ENCODE measurements at places on chromosomes 1 and 21.

DNA sequence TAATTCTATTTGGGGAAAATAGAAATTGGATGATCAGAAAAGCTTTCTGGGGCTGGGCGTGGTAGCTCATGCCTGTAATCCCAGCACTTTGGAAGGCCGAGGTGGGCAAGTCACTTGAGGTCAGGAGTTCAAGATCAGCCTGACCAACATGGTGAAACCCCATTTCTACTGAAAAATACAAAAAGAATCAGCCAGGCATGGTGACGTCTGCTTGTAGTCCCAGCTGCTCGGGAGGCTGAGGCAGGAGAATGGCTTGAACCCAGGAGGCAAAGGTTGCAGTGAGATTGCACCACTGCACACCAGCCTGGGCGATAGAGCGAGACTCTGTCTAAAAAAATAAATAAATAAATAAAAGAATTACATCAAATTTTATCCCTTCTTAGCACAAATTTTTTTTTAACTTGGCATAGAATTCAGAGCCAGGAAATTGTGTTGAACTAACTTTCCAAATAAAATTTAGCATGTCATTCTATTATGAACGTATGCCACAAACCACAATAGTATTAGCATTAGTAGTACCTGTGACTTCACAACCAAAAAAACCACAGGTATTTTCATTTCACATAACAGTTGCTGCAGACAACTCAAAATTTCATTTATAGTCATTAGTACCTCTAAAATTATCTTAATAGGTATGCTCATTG is 4.5 kb upstream of the ANKRD13C start:
- DNase-seq, result no peak

GRCh38 chr1:184060316-184060715 is 8.8 kb downstream of the TSEN15 start:
- no peak for DNase-seq

DNA sequence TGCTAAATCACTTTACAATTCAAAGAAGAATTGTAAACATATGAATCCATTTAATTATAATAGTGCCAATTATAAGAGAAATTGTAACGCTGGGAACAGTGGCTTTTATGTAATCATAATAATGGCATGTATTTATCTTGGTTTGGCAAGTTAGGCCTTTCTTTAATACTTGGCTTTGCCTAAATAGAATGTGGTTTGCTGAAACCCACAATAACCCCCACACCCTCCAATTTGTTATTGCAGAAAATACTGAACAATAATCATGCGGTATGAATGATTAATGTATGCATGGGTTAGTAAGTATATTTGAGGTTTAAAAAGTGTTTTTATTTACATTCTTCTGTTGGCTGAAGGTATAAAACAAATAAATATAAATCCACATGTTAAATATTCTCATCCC is 138.2 kb downstream of the NFIA start:
- DNase-seq, result no peak

DNA sequence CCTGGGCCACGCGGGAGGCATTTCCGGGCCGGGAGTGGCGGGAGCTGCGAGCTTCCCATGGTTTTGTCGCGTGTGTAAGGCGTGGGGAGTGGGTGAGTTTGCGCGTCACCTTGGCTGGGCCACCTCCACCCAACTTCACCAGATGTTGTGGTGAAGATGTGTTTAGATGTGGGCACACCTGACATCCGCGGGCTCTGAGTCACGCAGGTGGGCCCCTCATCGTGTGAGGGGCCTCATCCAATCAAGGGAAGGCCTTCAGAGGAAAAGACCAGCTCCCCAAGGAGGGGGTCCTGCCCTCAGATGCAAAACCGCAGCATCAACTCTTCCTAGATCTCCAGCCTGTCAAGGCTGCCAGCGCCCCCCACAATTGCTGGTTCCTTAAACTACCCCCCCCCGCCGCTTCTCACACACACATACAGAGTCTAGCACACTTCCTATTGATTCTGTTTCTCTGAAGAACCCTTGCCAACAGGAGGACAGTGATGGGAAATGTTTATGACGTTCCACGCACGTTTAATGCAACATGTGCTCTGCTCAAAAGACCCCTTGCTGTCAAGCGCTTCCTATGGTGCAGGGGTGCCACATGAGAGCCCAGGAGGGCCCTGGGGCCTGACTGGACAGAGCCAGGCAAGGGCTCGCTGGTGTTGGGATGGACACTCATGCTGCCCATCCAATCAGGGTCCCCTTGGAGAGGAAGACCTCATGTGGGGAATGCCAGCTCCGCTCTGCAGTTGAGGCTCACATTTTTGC is 11.9 kb downstream of the ACTRT2 start:
- DNase-seq, result no peak

DNA sequence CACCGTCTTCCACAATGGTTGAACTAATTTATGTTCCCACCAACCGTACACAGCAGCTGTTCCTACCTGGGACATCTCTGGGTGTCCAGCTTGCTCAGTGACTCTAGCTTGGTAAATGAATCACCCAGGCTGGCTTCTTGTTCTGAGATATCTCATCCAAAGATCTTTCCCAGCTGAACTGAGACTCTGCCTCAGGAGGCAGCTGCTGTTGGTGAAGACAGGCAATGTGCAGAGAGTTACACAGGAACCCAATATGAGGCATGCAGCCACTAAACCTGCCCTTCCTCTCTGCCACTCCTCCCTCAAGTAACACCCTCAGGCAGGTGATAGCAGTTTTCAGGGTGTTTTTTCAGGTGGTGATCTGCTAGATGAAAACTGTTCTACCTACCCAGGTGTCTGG is 14.0 kb upstream of the FOXO6 start:
- no peak for DNase-seq

- no peak for DNase-seq
These were observed 294.4 kb downstream of the PLPP3 start for GRCh38 chr1:56284928-56285327.

GRCh38 chr1:73839922-73840321 is 358.1 kb downstream of the LRRIQ3 start:
- DNase-seq, result no peak

GRCh38 chr1:28086651-28087050 is 1.8 kb downstream of the EYA3 start:
- DNase-seq, result no peak

DNA sequence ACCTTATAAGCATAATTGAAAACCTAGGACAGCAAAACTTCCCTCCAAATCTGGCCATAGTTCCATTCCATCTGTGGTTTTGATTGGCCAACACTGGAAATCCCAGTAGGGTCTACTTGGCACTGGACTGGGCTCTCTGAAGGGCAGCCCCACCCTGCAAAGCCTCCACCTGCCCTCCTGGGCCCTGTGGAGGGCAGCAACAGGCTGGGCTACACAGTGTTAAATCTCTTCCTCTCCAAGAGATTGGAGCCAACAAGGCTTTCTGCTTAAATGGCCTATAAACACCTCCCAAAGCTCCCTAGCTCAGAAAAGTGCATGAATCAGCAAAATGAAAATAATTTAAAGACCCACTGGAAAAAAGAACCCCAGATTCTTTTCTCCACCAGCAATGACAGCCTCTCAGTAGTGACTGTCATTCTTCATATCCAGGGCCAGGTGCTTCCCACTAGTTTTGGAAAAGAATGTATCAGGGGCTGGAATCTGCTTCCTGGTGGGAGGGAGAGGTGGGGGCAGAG is 58.5 kb downstream of the BEND5 start:
- no peak for DNase-seq

DNA sequence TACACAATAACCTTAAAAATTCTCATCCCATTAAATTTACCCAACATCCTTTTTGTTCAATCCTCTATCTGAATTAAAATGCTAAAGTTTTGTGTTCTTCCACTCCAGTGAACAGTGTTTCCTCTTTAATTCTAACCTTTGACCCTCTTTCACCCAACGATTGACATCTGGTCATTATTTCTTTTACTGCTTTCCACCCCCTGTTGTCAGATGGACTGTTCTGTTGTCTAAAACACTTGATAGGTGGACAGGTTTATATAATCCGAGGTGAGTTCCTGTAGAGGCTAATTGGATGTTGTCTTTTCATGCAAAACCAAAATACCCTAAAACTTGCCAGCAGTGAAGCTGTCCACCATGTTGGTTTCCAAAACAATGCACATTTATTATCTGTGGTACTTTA is 73.4 kb upstream of the SERTAD4 start:
- DNase-seq, result no peak

- DNase-seq, result no peak
These were observed 101.5 kb downstream of the ACTL8 start for GRCh38 chr1:17856496-17857108.

GRCh38 chr1:175158170-175158591 is 34.4 kb downstream of the KIAA0040 start:
- DNase-seq, result no peak

DNA sequence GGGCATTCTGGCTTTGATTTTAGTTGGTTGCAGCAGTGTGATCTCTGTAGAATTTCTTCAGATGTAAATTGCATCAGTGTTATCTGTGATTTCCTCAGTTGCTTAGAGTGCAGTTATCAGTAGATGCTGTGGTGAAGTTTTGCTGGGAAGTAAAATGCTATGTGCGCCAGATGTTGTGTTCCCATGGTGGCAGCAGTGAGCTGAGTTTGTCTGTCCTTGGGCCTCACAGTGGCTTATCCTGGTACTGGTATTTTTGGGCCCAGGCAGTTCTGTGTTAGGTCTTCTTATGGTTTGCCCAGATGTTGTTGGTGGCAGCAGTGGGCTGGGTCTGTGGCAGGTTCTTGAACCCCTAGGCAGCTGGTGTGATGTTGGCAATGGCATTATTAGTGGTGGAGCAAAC is 1242.1 kb downstream of the PLA2G4A start:
- no peak for DNase-seq

DNA sequence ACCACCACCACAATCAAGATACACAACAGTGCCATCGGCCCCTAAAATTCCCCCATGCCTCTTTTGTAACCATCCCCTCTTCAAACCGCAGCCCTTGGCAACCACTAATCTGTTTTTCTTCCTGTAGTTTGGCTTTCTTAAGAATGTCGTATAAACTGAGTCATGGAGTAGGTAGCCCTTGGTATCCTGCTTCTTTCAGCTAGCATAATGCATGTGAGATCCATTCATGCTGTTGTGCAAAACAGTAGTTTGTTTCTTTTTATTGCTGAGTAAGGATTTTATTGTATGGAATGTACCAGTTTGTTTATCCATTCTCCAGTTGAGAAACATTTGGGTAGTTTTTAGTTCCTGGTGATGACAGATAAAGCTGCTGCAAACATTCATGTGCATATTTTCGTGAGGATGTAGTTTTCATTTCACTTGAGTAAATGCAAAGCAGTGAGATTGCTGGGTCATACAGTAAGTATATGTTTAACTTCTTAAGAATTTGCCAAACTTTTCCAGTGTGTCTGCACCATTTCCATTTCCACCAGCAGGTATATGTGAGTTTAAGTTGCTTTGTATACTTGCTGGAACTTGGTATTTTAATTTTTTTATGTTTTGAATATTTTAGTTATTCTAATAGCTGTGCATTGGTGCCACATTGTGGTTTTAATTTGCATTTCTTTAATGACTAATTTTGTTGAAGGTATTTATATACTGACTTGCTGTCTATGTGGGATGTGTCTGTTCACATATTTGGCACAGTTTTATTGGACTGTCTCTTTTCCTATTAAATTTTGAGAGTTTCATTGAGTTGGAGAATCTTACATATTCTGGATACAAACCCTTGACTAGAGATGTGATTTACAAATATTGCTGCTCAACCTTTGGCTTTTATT is 148.4 kb upstream of the MAP1LC3C start:
- no peak for DNase-seq

DNA sequence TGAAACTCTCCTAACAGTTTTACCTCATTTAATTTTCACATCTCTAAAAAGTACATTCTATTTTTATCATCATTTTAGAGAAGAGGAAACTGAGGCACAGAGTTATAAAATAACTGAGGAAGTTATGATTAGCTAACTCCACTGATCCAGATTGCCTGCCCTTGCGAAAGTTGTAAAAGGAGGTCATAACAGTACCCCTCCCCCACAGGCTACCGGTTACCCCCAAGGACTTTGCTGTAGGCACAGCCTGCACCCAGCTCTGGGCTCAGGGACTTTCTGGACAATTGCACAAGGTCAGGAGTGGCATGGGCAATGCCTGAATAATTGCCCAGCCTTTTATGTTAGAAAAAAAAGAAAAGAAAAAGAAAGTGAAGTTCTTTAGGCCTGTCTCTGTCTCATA is 22.7 kb downstream of the PIGM start:
- no peak for DNase-seq

DNA sequence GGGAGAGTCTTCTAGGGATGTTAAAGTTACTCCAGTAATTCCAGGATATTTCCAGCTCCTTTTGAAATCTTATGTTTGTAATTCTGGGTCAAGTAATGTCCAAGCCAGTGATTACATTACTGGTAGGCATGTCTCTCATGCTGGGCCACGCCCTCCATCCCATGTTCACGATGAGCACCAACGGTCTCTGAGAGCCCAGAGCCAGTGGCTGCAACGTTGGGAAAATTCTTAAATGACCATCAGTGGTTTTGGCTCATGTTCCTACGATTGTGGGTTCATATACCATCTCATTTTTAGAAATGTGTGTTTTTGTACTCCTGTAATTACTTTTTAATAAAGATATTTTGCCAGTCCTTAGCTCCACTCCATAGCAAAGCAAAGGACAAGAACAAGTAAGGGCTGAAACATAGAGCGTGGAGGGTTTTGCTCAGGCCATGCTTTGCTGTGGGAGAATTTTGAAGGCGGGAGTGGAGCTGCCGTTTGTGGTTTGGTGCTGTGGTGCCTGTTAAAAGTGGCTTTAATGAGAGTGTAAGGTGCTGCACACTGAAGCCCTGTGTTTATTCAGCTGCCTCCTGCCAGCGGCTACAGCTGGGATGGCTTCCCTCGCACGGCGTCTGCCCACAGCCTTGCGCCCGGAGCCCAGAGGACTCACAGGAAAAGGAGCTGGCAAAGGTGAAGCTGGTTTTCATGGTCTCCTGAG is 28.9 kb downstream of the VANGL1 start:
- no peak for DNase-seq

GRCh38 chr1:8962812-8963530 is 17.3 kb downstream of the CA6 start:
- DNase-seq, result no peak

GRCh38 chr1:52549267-52549666 is 3.6 kb downstream of the TUT4 start:
- no peak for DNase-seq

DNA sequence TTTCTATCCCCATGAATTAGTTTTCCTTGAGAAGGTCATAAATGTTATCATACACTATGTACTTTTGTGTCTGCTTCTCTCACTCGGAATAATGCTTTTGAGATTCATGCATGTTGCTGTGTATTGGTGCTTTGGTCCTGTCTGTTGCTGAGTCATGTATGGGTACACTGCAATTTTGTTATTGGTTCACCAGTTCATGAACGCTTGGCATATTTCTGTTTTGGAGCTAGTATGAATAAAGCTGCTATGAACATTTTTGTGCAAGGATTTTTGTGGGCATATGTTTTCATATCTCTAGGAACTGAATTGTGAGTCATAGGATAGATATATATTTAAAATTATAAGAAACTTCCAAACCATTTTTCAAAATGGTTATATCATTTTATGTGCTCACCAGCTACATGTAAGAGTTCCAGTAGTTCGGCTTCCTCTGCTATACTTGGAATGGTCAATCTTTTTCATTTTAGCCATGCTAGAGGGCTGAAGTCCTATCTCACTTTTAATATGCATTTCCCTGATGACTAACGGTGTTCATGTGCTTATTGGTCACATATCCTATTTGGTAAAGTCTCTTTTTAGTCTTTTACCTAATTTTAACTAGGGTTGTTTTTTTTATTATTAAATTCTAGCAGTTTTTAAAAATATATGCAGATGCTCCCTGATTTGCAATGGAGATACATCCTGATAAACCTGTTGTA is 38.2 kb downstream of the ETS2 start:
- DNase-seq, result no peak

- no peak for DNase-seq
These were observed 4.4 kb upstream of the C4BPB start for GRCh38 chr1:207084232-207084631.

GRCh38 chr21:45326891-45327440 is 39.3 kb upstream of the POFUT2 start:
- DNase-seq, result no peak

All from cerebellar nuclear complex (tissue), 1 donor.